HAP-1 (cell line): ENCODE measurements at places on chromosomes 1 and 21.

DNA sequence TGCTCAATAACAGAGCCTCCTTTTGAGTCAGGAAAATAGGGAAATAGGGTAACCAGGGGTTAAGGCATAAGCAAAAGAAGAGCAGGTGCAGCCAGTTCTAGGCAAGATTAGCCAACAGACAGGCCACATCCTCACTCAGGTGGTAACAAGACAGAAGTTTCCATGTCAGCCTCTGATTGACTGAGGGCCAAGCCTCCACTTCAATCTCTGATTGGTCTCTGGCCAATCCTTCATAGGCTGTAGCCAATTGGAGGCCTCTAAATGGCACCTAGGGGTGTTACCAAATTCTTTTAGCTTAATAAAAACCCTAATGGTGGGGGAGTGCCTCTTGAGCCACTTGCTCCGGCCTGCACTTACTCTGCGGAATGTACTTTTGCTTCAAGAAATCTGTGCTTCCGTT, 37.2 kb downstream of the LACTBL1 start:
- no peak for DNase-seq

DNA sequence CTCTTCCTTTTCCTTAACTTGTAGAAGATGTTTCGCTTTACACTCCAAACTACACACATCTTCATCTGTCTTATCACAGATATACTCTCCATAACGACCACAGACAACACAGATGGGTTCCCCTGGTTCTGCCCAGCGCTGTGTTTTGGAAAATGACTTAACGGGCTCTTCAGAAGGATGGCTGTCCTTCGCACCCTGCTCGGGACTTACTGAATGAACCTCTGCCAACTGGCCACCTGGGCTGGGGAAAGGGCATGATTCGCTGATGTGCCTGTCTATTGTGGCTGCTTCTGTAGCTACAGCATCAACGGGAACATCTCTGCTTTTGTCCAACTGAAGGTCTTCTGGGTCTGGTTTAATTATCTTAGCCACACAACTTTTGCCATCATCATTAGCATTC, 3.4 kb downstream of the DDX59 start:
- DNase-seq, result no peak

- DNase-seq, result no peak
Observed at GRCh38 chr1:114828251-114828650, 26.4 kb upstream of the SYCP1 start.

GRCh38 chr1:98674075-98674781, 12.7 kb downstream of the SNX7 start:
- DNase-seq, result peak; percentile 55

DNA sequence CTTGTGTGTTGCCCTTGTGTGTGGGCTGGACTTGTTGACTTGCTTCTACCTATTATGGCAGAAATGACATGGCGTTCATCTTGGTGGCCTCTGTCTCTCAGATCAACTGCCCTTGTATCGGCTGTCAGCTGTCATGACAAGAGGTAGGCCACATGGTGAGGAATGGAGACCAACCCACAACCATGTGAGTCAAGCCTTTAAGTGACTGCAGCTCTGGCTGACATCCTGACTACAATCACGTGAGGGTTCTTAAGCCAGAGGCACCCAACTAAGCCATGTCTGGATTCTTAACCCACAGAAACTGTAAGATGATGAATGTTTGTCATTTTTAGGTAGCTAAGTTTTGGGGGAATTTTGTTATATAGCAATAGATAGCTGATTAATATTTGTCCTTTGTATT, 82.1 kb downstream of the KCND3 start:
- DNase-seq, result no peak

DNA sequence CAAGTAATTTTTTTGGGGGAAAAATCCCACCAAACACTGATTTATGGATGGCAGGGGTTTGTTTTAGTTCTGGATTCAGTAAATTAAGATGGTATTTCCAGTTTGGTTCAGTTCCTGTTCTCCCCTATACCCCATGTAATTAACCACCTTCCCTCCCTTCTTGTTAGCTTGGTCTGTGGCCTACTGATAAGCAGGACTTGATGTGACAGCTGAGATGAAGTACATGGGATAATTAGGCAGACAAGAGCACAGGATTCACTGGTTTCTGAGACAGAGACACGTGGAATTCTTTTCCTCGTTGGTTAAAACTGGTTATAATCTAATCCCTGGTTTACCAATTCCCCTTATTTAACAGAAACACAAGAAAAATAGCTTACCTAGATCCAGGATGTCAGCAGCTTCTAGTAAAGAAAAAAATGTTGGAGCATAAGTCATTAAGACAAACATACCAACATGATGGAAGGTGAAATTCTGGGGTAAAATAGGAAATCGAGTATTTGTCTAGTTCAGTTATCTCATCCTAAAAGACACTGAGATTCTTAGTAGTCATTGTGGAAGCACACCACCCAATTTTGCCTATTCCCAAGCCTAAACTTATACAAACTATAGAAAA, 81.5 kb downstream of the SCMH1 start:
- no peak for DNase-seq

DNA sequence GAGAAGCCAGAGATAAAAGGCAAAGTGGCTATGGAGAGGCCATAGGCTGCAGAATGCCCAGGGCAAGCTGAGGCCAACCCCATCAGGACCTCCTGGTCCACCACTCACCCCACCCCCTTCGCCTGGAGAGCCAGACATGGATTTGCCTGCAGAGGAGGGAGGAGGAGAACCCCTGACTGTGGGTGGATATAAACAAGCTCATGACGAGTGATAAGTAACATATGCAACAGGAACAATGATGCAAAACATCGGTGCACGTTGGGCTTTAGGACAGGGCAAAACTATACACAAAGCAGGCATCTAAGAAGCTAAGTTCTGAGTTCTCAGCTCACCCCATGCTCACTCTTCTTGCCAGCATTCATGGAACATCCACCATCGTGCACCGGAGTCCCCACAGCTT, 150.3 kb downstream of the ETS2 start:
- no peak for DNase-seq

DNA sequence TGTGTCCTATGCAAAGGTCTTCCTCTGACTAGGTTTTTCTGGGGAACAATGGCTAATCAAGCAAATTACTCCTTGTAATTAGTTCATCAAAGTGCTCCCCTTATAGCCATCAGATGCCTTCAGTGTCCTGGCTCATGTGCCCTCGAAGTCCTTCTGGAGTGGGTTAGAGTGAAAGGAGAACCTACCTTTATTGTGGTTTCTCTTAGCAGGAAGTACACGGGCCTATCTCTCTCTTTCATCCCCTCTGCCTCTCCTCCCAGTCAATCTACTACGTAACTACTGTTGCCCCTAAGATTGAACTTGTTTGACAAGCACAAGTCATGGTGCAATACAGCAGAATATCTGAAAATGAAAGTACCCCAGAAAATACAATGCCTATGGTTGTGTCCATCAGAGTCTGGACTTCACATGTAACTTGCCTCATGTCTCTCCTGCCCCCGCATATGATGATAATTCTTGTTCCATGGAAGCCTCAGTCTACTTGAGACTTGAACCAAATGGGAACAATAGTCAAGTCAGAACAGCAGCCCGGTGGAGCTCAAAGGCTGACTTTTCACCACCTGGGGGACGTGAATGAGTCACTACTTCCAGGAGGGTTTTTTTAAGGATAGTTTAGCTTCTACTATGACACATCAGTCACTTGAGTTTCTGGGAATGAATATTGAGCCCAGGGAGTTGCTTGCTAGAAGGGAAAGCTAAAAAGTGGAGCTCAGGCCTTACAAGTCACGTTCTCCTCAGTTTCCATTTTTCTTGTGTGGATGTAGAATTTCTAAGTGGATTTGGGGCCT, 243.6 kb downstream of the TNR start:
- DNase-seq, result no peak

DNA sequence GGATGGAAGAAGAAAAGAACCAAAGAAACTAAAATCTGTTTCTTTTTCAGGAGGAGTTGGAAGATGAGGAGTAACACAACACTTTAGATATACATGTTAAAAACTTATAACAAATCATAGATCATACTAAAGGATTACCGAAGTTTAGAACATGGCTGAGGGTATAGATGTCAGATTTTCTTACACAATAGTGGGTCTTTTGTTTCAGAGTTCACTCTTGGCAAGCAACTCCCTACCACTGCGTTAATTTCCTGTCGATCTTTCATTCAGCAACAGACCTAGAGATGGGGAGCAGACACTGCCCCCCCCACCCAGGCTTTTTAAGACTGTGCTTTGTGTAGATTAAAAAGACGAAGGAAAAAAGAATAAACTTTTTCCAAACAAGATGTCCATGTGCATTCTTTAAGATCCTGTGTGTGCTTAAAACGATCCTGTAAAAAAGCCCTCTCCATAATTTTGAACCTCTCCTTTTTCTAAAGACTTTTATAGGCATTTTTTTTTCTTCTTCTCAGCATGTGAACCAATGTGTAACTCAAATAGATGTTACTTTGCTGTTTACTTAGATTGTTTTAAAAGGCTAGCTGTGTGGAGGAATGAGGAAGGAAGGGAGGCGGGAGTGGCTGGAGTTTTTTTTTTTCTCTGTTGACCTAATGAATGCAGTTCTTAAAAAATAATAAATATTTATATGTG, 50.4 kb downstream of the NFIA start:
- DNase-seq, result peak; percentile 65

GRCh38 chr1:53642607-53643006, 96.4 kb downstream of the GLIS1 start:
- no peak for DNase-seq

DNA sequence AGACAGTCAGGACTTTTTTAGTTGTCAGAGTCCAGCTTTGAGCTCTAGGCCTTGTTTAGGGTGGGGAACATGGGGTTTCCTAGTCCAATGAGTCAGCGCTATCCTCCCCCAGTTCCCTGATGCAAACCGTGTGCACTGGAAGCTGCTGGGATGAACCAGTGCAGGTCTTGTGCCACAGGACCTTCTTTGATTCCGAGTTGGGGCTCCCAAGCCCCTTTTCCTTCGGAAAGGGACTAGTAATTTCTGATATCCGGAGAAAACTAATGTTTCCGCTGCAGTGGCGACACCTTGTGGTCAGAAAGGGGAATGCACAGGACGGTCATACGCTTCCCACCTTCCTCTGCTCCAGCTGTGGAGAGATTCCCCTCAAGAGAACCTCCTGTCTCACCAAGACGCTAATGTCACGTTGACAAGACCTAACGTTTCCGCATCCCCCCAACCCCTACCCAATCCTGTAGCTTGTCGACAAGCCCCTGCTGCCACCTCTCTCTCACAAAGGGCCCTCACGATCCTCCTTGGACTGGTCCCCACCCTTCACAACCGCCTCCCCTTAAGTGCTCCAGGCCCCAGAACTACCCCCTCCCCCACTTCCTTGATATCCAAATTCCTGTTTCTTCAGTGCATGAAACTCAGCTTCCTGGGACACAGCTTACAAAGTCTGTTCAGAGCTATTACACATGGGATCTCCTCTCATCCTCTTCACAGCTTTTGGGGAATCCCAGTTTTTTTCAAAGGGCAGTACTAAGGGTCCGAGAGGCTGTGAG, 30.9 kb downstream of the GPA33 start:
- peak; percentile 87 for DNase-seq

- DNase-seq, result peak; percentile 49
Observed at GRCh38 chr1:20484519-20485462, 1.2 kb downstream of the CAMK2N1 start.

GRCh38 chr1:4754816-4755215, 100.4 kb downstream of the AJAP1 start:
- DNase-seq, result no peak

GRCh38 chr1:101428562-101428961, 191.7 kb downstream of the S1PR1 start:
- DNase-seq, result no peak

DNA sequence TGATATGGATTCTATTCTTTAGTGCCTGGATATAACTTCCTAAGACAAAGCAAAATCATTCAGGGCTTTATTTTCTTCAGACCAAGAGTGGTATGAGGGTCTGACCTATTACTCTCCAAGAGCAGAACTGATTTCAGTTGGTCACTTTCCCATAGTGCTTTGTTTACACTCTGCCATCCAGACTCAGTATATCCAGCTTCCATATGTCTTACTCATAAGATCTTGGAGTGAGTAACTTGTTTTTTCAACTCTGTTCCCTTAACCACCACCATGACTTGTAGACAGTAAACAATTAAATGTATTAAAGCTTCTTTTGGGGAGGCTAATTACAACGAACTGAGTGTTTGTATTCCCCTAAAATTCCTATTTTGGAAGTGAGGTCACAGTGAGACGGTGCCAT, 83.4 kb downstream of the USP24 start:
- no peak for DNase-seq

GRCh38 chr1:34631126-34631525, 123.7 kb upstream of the GJB5 start:
- no peak for DNase-seq

DNA sequence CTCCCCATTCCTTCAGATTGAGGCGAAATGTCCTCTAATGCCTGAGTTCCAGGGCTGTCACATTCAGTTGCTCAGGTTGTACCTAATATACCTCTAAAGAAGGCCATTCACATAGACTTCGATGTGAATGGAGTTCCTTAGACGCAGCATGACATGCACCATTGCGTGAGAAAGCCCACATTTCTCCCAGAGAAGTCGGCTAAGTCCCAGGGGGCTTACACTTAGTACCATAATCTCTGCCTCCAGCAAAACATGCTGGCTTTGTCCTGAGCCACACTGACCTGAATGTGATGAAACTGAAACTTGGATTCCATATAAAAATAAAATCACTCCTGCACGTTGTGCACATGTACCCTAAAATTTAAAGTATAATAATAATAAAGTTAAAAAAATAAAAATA, 23.2 kb upstream of the SLC2A1 start:
- peak; percentile 95 for DNase-seq

DNA sequence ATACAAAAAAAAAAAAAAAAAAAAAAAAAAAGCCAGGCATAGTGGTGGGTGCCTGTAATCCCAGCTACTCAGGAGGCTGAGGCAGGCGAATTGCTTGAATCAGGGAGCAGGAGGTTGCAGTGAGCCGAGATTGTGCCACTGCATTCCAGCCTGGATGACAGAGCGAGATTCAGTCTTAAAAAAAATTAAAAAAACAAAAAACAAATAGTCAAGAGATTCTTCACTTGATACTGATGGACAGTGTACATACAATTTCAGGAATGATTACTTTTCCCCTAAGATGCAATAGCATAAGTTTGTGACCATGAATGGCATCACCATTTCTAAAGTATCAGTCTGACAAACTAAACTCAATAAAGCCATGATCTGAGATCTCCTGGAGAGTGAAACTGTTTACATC, 60.8 kb upstream of the IVNS1ABP start:
- no peak for DNase-seq

- DNase-seq, result no peak
Observed at GRCh38 chr1:74344387-74344786, 109.2 kb downstream of the TNNI3K start.

- no peak for DNase-seq
Observed at GRCh38 chr1:116356673-116357072, 16.4 kb upstream of the ATP1A1 start.
